T-helper 17 cell (primary cell): ENCODE measurements at places on chromosomes 5 and 9. TPM values are rescaled to one million over a fixed set of nuclear protein-coding genes. Genes with fewer than 3 reads are reported as not detected.

Gene ACER2
- 7.8 TPM for total RNA-seq

Gene POC5
- 11.1 TPM for total RNA-seq

Gene IL4
- not detected for total RNA-seq

Gene GZMA
- 11.3 TPM for total RNA-seq

Gene UNC13B
- total RNA-seq = 0.50 TPM

Gene SLC34A3
- not detected for total RNA-seq

Gene GDA
- total RNA-seq = not detected

Gene PTCH1
- total RNA-seq = 18.5 TPM

Gene TAF11L10
- not detected for total RNA-seq

Gene ARL14EPL
- not detected for total RNA-seq

Gene CCDC152
- total RNA-seq = 2.1 TPM

Gene SOWAHA
- not detected for total RNA-seq

Gene ZNF883
- 1.3 TPM for total RNA-seq

Gene ANGPTL2
- total RNA-seq = 0.10 TPM

Gene CNTNAP3B
- total RNA-seq = 0.37 TPM
